ENCODE measurements at places on chromosomes 1 and 21. TPM values are rescaled to one million over a fixed set of nuclear protein-coding genes. Genes with fewer than 3 reads are reported as not detected.

Gene FRRS1
- 2.8 TPM for total RNA-seq

Gene SNAP47
- total RNA-seq: 89.0 TPM

Gene AVPR1B
- not detected for total RNA-seq

Gene PTPRU
- total RNA-seq: 3.0 TPM

Gene CELA2A
- not detected for total RNA-seq

Gene FAM151A
- not detected for total RNA-seq

GRCh38 chr1:21307210-21307609, 16.9 kb upstream of the ECE1 start:
- no peak for DNase-seq

DNA sequence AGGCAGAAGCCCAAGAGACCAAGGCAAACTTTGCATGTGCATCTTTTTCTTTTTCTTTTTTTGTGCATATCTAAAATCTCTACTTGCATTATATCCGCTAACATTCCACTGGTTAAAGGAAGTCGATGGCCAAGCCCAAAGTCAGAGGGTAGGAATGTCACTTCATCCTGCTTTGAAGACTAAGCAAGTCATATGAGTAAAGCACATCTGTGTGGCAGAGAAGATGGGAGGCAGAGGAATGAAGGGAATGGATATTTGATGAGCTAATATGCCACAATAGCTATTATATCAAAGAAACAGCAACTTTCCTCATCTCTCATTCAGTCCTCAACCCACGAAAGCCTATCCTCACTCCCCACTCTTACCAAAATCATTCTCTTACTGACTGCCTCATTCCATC, 59.3 kb downstream of the RNF220 start:
- peak; percentile 44 for DNase-seq

DNA sequence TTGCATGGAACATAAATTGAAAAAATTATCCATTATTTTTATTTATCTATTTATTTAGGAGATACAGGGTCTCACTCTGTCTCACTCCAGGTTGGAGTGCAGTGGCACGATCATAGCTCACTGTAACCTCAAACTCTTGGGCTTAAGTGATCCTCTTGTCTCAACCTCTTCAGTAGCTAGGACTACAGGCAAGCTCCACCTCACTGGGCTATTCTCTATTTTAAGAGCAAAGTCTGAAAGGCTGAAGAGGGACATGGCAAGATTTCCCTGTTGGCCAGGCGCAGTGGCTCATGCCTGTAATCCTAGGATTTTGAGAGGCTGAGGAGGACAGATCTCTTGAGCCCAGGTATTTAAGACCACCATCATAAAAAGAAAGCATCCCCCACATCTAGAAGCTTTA, 14.0 kb upstream of the RC3H1 start:
- DNase-seq: no peak

DNA sequence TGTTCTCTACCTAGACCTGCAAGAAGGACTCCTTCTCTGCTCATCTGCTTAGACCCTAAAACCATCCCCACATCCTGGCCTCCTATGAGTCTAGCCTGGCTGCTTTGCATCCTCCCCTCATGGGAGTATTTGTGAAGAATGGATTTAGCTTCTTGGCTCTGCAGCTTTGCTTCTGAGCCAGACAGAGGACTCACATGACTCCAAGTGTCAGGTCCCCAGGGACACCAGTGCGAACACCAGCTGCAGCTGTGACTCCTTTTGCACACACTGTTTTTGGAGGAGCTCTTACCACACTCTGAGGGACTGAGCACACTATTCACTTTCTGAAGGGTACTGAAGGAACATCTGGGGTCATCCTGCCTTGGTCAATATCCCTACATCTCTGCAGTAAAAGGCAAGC, 131.8 kb upstream of the SGIP1 start:
- DNase-seq: no peak

DNA sequence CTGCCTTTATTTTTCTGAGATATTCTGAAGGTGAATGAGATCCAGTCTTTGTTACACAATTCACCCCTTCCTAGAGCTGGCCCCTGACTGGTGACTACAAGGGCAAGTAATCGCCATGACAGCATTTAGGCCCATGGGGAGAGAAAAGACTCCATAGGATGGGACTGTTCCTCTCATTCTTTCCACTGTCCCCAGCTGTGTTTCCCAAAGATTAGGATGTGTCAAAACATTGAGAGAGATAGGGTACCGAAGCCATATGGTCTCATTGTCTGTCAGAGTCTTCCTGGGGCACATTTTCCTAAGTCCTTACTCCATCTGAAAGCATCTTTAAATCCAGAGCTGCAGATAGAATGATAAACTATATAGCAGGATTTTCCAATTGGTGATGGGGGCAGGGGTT, 423.5 kb downstream of the OMA1 start:
- no peak for DNase-seq

- DNase-seq: no peak
Measured at GRCh38 chr1:26169198-26169554, 413 bp upstream of the C1orf232 start.

DNA sequence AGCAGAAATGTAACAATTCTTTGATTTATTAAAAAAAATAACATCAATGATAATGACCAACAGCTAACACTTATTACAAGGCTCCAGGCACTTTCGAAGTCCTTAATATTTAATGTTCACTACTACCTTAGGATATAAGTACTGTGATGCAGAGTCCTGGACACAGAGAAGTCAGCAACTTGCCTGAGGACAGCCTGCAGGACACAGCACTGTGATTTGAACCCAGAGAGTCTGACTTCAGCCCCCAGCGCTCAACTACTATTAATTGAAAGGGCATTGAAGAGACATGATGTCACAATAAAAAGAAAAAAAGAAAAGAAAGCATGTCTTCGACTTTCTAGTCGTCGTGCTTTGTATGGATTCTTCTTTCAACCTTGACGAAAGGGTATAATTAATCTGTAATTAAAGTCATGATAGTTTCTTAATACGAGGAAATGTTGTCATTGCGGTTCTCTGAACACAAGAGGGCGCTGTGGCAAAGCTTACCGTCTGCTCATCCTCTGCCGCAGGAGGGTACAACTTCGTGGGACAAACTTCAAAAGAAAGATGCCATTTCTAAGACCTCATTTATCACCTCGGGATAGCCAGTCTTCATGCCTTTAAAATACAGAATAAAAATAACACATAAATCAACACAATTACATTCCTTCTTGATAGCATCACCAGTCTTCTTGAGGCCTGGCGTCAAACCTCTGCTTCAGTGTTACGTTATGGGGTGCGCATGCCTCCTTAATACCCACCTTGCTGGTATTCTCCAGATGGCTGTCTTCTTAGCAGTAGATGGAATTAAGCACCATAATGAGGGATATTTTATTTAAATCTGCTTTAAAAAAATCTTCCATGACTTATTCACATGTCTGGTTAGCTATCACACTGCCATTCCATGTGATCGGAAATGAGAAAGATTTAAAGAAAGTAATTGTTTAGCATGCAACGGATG, 240.1 kb downstream of the DISC1 start:
- peak; percentile 71 for DNase-seq

- peak; percentile 95 for DNase-seq
Measured at GRCh38 chr1:211632808-211633523, 42.5 kb downstream of the NEK2 start.

DNA sequence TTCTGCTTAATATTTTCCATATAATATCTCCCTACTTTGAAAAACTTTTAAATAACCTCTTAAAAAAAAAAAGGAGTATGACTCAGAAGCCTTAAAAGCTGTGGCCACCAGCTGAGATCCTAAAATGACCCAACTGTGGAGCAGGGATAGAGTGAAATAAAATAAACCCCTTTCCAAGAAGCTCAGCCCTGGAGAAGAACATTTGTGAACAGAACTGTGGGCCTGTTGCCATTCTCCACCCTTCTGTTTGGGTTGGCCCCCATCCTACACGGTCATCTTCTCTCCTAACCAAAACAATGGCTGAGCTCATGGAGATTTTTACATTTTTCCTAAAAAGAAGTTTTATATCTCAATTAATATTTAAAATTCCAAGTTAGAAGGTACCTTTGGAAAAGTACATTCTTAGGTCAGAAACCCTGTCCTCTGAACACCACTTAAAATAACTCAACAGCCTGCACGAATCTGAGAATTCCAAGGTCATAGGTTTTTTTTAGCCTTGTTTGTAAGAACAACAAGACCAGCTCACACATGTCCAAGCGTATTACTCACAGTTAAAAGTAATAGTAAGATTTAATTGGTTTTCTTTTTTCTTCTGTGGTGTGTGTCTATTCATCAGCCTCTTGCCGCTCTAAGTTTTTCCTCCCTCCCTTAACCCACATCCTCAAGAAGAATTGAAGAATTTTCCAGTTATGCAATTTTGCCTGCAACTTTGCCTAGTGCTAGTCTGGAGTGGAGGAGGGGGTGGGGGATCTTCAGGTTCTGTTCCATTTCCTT, 107.7 kb upstream of the ERRFI1 start:
- peak; percentile 83 for DNase-seq

DNA sequence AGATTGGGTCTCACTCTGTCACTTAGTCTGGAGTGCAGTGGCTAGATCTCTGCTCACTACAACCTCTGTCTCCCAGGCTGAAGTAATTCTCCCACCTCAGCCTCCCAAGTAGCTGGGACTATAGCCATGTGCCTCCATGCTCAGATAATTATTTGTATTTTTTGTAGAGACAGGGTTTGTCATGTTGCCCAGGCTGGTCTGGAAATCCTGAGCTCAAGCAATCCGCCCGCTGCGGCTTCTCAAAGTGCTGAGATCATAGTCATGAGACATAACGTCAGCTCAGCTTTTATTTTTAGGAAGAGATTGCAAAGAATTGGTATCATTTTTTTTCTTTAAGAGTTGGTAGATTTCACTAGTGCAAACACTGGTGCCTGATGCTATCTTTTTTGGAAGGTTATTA, 244.9 kb downstream of the DSCAM start:
- no peak for DNase-seq

DNA sequence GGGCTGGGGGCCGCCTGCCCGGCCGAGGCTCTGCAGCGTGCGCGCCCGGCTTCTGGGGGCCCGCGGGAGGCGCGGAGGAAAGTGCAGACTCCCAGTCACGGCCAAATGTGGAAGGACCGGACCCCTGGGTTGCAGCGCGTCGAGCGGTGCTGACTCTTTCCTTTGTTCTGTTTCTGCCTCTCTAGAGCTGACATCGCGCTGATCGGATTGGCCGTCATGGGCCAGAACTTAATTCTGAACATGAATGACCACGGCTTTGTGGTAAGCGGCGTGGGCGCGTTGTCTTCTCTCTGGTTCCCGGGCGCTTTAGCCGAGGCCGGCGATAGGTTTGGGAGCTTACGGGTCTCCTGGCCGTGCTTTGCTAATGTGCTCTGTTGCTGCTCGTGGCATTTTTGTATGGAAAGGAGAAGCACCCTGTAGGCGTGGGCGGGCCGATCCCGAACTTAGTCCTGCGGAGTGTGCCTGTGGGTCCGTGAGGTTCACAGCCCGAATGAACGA, 629 bp downstream of the PGD start:
- DNase-seq: no peak

DNA sequence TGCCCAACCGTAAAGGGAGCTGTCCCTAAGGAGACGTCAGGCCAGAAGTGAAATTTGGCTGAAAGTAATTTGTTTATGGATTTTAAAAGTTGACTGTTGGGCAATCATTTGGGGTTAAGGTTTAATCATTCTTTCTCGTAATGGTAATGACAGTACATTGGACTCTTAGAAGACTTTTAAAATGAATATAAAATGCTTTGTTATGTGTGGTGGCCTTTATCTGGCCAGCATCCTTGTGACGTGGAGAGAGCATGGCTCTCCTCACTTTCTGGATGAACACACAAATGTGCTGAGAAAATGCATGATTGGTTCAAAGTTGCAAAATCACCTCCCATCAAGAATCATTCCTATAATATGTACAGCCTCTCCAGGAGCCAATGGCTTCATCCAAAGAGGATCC, 160.2 kb downstream of the DHRS3 start:
- DNase-seq: no peak

DNA sequence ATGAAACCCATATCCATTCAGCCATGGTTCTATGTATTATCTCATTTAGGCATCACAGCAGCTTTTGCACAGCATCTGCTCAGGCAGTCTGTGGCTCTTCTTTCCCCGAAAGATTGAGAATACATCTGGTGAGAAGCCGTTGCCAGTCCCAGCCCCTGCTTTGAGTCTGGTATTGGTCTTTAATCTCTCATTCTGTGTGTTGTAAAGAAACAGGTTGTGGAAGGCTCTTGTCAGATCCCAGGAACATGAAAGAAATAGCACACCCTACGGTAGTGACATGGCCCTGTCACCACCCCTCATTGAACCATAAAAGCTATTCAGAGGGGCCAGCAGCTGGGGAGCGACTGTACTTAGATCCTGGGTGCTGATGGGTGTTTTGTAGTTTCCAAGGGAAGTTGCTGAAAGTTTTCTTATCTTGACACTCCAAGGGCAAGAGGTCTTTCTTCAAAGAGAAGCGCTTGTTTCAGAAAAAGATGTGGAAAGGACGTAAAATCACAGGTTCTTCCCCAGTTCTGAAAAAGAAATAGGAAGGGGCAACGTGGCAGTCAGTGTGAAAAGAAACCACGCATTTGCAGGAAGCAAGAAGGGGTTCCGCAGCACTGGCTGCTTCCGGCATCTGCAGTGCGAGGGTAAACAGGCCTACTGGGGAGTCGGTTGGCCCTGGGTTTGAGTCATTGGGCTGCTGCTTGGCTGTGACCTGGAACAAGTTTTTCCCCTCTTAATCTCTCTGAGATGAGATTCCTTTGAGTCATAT, 145.0 kb downstream of the DHRS3 start:
- DNase-seq: no peak

- no peak for DNase-seq
Measured at GRCh38 chr1:12181568-12181967, 14.8 kb downstream of the TNFRSF1B start.

DNA sequence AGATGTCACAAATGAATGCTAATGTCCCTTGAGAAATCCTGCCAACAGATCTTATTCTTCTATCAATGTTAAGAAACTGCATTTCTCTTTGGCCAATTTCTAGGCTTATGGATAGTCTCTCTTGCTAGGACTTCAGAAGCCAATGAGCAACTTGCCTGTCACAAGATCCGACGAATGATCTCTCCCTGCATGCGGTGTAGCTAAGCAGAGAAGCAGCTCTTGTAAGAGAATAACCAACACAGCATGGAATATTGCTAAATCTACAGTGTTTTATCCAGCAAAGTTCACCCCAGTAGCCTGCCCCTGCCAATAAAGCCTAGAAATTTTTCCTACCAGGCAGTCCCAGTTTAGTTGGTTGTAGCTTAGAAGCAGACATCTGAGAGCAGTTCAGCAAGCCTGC, 2.1 kb upstream of the SLC44A5 start:
- DNase-seq: no peak

GRCh38 chr1:25821630-25822091, 1.9 kb downstream of the MTFR1L start:
- DNase-seq: no peak

- no peak for DNase-seq
Measured at GRCh38 chr1:186864296-186864695, 35.5 kb downstream of the PLA2G4A start.

- DNase-seq: no peak
Measured at GRCh38 chr1:176315519-176316220, 108.6 kb upstream of the COP1 start.

DNA sequence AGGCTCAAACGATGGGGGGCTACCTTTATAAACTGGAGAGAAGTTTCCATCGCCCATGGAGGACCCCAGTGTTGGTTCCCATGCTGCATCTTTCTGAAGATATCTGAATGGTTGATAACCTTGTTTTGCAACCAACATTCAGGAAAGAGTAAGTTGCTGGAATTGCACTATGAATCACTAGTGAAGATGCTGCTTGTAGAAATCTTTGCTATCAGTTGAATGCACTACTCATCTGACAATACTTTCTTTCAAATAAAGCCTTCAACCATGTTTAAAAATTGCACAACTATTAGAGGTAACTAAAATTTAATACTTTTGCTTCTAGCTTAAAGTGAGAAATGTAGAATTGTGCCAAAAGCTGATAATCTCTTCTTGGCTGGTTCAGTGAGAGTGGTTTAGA, 86.8 kb upstream of the HIVEP3 start:
- no peak for DNase-seq

GRCh38 chr1:209741193-209741592, 14.7 kb upstream of the TRAF3IP3 start:
- DNase-seq: no peak

All from A172 (cell line).